H4 (cell line): ENCODE measurements at places on chromosomes 11 and 22. TPM values are rescaled to one million over a fixed set of nuclear protein-coding genes. Genes with fewer than 3 reads are reported as not detected.

The BCR gene
- total RNA-seq = 8.4 and 10.1 TPM in 2 replicates

GRCh38 chr11:8235925-8236324, 27.8 kb downstream of the LMO1 start:
- DNase-seq = no peak

DNA sequence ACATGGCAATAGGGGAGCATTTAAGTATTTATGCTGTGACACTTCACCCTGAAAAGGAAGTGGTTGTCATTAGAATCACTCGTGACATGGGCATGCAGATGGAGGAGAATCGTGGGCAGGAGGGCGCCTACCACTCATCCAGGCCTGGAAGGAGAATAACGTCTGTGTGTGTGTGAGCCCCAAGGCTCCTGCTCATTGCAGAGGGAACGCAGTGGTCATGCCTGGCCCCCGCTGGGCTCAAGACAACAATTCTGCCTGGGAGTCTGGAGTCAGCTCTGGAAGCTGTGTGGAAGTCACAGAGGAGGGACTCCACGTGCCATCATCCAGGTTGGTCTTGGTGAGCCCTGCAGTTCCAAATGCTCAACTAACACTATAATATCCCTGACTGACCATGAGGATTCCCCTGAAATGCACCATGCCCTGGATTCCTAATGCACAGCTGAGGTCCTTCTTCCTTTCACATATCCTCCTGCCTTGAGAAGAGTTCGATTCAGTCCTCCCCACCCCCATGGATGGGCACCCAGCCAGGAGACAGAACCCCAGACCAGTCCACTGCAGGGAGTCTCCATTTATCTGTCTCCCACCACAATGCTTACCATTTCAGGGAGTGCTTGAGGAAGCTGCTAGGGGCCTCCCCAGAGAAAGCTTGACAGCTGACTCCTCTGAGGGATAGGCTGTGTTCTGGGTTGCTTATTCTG, 446.9 kb upstream of the B3GAT1 start:
- DNase-seq = no peak

- peak; percentile 68 for DNase-seq
These were observed 29.7 kb downstream of the FAM83F start for GRCh38 chr22:40024201-40025061.

The HORMAD2 gene
- total RNA-seq = not detected in 2 replicates

DNA sequence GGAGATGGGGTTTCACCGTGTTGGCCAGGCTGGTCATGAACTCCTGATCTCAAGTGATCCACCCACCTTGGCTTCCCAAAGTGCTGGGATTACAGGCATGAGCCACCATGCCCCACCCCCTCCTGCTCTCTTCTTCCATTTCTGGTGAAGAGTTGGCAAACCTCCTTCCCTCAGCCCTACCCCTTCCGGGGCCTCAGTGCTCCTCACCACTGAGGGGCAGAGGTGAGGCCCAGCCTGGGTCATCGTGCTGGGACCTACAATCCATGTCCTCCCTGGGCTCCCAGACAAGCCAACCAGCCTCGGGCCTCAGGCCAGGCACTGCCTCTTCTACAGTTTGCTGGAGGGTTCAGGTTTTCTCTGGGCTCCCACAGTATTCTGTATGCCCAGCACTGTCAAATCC, 14.8 kb upstream of the TPBGL start:
- no peak for DNase-seq

The BANF1 gene
- 31.5 and 85.2 TPM in 2 replicates for total RNA-seq

DNA sequence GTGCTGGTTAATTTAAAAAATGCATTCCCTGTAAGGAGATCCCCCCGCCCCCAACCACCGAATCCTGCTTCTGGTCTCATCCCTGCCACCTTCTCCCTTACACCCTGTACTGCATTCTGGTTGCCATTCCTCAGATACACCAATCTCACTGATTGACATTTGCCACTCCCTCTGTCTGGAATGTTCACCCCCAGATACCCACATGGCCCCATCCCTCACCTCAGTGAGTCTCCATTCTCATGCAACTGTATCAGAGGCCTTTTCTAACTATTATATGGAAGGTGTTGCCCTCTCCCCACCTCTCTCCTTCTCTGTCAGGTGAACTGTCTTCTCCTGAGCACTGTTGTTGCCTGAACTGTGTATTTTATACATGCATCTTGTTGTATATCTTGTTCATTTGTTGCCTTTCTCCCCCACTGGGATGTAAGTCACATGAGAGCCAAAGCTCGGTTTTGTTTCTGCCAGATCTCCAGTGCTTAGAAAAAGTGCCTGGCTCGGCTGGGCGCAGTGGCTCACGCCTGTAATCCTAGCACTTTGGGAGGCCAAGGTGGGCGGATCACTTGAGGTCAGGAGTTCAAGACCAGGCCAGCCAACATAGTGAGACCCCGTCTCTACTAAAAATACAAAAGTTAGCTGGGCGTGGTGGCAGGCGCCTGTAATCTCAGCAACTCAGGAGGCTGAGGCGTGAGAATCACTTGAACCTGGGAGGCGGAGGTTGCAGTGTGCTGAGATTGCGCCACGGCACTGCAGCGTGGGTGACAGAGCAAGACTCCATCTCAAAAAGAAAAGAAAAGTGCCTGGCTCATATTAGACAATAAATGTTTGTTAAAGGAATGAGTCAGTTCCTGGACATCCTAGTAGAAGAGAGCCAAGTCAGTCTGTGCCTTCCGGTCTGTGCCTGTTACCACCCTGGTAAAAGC, 61.0 kb downstream of the TNRC6B start:
- DNase-seq = peak; percentile 78

The HTR3A gene
- total RNA-seq = not detected in 2 replicates
